ENCODE measurements at places on chromosomes 16 and 17.

- DNase-seq, result no peak
Observed at GRCh38 chr17:48051283-48051682, 3.1 kb downstream of the NFE2L1 start.

DNA sequence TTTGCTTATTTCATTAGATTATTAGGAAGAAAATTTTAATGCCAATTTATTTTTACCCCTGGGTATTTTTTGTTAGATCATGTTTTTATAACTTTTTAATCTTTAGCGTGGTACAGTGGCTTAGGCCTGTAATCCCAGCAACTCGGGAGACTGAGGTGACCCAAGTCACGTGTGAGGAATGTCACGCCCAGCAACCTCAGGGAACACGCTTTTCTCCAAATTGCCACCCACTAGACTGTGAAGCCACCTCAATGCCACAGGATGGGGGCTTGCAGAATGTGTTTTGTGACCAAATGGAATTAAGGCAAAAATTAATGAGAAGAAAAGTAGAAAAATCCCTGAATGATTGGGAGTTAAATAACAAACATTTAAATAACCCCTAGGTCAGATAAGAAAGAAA, 141.8 kb downstream of the LAT start:
- no peak for DNase-seq

DNA sequence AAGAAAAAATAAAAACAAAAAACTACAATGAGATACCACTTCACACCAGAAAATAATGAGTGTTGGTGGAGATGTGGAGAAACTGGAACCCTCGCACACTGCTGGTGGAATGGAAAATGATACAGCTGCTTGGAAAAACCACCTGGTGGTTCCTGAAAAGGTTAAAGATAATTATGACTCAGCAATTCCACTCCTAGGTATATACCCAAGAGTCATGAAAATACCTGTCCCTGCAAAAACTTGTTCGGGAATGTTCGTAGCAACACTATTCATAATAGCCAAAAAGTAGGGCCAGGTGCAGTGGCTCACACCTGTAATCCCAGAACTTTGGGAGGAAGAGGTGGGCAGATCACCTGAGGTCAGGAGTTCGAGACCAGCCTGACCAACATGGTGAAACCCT, 8.1 kb upstream of the ITGAE start:
- DNase-seq, result no peak

DNA sequence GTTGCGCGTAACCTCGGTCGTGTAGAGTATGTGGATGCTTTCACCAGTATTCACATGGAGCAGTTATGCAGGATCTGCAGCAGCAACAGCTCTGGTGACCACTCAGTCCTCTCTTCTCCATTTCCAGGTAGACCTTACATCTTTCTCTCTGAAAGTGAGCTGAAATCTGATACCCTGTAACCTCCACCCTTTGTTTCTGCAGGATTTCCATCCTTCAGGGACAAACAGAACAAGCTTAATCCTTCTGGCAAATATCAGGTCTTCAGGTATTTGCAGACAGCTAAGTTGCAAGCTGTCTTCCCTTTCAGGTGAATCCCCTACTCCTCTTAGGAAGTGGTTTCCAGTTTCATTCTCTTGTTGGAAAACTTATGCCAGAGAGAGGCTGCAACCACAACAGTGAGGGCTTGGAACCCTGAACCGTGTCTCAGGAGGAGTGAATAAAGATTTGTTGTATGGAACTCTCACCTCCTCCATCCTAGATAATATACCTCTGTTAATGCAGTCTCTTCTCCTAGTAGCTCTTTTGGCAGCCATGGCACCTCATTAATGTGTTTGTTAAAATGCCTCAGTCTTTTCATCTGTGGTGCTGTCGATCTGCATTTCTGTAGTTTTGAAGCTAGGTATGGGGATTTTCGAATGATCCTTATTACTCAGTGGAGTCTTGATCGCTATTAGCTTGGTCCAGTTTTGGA, 172.5 kb downstream of the PRKCA start:
- DNase-seq, result no peak

GRCh38 chr16:2518823-2519710, 1.1 kb upstream of the AMDHD2 start:
- DNase-seq, result no peak

DNA sequence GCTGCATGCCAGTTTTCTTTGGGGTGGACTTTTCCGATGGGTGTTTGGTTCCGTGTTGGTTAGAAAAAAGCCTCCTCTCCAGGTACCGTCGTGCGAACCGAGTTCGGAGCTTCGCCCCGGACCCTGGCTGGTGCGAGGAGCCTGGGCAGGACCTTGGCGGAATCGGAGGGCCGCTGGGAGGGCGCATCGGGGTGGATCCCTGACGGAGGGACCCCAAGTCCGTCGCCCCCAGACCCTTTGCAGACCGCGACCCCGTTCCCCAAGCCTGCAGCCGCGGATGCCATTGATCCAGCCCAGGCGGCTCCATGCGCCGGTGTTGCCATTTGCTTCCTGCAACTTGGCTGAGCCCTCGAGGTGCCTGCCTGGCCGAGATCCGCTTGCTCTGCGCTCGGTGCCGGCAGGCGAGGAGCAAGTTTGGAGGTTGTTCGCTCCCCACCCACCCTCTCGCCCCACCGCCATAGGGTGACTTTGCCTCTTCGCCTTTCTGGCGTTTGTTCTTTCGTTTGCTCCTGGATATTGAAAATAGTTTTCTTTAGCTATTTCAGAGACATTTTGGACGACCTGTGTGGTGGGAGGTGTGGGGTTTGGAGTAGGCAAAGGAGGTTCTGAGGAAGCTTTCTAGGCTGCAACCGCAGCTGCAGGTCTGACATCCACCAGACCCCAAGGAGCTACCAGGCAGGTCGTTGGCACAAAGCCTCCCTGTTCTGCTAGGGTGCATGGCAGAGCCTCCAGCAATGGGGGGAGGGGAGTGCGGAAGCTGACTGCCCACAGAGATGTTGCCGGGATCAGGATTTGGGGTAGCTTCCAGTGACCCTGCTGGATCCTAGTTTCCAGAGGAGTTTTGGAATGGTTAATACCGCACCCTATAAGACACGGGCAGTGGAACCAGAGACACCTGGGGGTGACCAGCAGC, 58.2 kb downstream of the RAP1GAP2 start:
- peak; percentile 37 for DNase-seq

DNA sequence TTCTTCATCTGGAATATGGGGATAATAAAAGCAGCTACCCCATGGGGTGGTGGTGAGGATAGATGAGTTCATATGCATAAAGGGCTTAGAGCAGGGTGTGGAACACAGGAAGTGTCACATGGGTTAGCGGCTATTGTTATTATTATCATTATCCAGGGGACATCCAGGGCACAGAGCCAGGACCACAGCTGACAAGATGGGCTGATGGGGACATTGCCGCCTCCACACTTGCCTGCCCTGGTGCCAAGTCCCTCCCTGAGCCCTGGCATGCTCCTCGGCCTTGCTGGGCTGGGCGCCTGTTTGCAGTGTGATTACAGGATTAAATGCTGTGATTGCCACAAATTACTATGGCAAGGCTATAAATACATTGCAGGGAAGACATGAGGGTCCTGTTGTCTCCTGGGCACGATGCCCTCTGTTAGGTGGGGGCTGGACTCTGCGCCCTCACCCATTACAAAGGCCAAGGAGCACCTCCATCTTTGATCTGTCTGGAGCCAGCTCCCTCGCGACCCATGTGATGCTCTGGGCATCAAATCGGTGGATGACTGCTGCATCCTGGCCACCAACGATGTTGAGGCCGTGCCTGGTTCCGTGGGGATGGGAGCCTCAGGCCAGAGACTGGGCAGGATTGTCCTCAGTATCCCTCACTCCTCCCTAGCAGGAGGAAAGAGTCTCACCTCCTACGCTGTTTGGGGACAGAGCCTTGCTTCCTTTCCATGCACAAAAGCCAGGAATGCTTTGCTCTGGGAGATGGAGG, 43.2 kb downstream of the PIMREG start:
- no peak for DNase-seq

DNA sequence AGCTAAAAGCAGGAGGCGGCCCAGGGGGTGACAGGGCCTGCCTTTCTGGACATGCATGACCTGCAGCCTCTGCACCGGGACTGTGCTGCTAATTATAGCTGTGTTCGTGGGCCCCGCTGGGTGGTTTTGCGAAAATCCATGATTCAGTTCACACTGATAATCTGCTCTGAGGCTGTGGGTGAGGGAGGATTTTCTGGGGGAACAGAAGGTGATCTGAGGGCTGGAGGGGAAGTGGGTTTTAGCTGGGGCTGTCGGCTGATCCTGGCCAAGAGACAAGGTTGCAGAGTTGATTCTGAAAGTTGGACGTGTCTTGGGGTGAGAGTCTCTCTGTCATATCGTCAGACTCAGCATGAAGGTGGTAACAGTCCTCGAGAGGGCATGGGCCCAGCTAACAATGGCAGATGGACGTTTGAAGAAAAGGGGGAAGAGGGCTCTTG, 187.5 kb upstream of the ZNF469 start:
- no peak for DNase-seq

GRCh38 chr16:9407206-9407758, 315.8 kb downstream of the HAPSTR1 start:
- no peak for DNase-seq

- no peak for DNase-seq
Observed at GRCh38 chr16:1475552-1476114, 805 bp upstream of the CLCN7 start.

- no peak for DNase-seq
Observed at GRCh38 chr16:11325404-11326083, 19.7 kb upstream of the RMI2 start.

GRCh38 chr17:73384926-73385325, 73.1 kb upstream of the CDC42EP4 start:
- DNase-seq, result no peak

- no peak for DNase-seq
Observed at GRCh38 chr17:6041246-6041645, 28.9 kb upstream of the WSCD1 start.

DNA sequence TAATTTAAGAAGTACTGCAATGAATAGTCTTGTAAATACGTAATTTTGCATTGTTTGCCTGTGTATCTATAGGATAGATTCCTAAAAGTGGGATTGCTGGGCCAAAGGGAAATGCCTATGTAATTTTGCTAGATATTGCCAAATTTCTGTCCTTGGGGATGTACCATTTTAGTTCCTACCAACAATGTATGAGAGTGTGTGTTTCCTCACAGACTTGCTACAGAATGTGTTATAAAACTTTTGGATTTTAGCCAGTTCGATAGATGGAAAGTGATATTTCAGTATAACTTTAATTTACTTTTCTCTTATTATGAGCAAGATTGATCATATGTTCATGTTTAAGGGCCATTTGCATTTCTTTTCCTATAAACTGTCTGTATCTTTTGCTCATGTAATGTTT, 8.3 kb downstream of the TANGO6 start:
- no peak for DNase-seq

DNA sequence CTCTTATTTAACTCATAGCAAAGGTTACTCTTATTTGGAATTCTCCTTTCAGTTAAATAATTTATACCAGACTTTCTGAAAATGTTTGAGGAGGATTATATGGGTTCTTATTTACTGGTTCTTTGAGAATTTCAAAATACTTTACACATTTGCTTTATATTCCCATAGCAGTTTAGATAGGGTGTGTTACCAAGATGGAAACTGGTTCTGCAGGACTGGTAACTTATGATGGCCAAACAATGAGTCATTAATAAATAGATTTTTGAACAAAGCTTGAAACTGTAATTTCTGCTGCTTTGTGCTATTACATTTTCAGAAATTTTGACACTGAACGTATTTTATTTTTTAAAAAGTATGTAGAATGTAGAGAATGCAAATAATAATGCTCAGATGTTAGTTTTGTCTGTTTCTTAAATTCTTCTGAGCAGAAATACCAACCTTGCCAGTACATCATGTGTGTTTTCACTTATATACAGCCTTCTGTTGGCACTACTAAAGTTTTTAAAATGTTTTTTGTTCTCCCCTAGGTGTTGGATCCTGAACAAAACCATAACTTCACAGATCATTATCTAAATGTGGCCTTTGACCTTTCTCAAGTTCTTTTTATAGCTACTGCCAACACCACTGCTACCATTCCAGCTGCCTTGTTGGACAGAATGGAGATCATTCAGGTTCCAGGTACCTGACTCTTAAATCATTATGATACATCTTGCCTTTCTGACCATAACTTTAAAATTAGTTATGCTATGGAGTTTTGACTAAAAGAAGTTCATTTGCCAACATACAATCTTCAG, 48.3 kb upstream of the ABCC11 start:
- DNase-seq, result no peak

GRCh38 chr17:72358465-72358864, 237.6 kb downstream of the SOX9 start:
- DNase-seq, result no peak

GRCh38 chr16:77511053-77511452, 76.2 kb upstream of the ADAMTS18 start:
- DNase-seq, result no peak

GRCh38 chr17:81101614-81102306, 63.5 kb upstream of the PVALEF start:
- DNase-seq, result peak; percentile 91

DNA sequence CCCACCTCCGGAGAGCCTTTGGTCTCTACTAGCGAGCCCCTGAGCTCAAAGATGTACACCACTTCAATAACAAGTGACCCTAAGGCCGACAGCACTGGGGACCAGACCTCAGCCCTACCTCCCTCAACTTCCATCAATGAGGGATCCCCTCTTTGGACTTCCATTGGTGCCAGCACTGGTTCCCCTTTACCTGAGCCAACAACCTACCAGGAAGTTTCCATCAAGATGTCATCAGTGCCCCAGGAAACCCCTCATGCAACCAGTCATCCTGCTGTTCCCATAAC, 702 bp downstream of the SPN start:
- DNase-seq, result no peak

- no peak for DNase-seq
Observed at GRCh38 chr16:73062001-73062616, 14.2 kb upstream of the ZFHX3 start.

GRCh38 chr16:9316615-9317014, 225.2 kb downstream of the HAPSTR1 start:
- DNase-seq, result no peak

GRCh38 chr17:37820995-37821713, 76.3 kb upstream of the HNF1B start:
- no peak for DNase-seq

- DNase-seq, result peak; percentile 63
Observed at GRCh38 chr17:29567554-29568330, 759 bp upstream of the TP53I13 start.

GRCh38 chr16:60729051-60729450, 1307.2 kb downstream of the CDH8 start:
- DNase-seq, result no peak

GRCh38 chr17:58032691-58033415, 25.8 kb upstream of the SRSF1 start:
- DNase-seq, result peak; percentile 73

DNA sequence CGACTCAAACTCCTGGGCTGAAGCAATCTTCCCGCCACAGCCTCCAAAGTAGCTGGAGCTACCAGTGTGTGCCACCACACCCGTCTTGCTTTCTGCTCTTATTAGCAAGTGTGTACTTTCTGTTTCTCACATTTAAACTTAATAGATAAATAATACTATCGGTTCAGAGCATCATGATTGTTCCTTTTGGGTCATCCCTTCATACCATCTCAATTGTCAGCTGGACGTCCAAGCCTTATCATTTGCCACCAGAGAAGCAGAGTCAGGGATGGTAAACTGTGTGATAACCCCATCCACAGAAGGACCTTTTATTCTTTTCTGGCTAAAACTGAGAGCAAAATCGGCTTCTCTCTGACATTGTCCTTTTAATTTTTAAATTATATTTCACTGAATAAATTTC, 279.8 kb upstream of the GOT2 start:
- no peak for DNase-seq

- peak; percentile 52 for DNase-seq
Observed at GRCh38 chr17:12180644-12181261, 160.1 kb downstream of the MAP2K4 start.

GRCh38 chr16:72501739-72502593, 330.0 kb upstream of the PMFBP1 start:
- DNase-seq, result peak; percentile 83

GRCh38 chr17:40534371-40535189, 30.7 kb downstream of the CCR7 start:
- no peak for DNase-seq

Data from HAP-1 (cell line).